ENCODE measurements at places on chromosomes 2 and 18.

DNA sequence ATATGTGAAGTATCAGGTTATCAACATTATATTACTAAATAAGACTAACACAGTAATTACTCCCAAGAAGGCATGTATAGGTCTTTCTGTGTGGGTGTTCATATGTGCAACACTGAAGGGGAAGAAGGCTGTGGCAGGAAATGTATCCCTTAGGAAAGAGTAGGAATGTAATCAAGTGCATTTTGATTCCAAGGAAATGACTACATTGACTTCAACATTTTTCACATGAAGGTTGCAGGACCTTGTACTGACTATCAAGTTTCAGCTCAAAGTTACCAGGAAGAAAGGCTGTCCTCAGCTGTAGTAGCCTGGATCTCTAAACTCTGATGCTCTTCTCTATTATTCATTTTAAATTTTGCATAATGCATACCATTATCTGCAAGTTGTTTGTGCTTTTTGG lies 680.8 kb downstream of the NYAP2 start:
- no peak for DNase-seq

- DNase-seq = no peak
Measured at GRCh38 chr18:79242246-79242645, 153.5 kb upstream of the NFATC1 start.

GRCh38 chr2:189609853-189610252 lies 29.3 kb upstream of the SLC40A1 start:
- no peak for DNase-seq

DNA sequence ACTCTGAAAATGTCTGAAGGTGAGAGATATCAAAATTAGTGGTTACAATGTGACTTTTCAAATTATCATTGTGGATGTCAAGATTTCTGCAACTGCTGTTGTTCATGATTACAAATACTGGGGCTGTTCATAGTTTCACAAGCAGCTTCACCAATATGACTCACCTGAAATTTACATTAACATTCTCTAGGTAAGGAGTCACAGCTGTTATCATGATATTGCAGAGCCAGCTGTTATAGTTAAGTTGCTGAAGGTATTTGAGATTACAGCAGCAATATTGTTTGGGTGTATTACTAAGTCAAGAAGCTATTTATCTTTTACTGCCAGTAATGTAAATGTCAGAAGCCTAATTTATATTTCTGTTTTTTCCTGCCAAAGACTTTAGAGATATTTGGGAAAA lies 140.0 kb downstream of the MC4R start:
- DNase-seq = no peak

DNA sequence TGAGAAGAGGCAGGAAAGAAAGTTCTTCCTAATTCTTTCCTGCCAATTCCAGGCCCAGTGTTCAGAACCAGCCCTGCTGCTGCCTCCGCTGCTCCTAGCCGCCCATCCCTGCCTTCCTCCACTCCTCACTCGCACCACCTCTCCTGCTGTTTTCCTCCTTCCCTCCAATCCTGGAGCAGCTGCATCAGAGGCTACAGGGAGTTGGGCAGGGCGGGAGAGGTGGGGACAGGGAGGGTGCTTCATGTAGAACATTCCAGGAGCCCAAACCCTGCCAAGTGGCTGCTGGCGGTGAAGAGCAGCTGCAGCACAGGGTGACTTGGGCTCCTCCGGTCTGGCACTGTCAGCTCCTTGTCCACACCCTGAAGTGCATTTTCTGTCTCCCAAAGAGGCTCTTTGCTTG lies 176.3 kb downstream of the TNS1 start:
- DNase-seq = no peak

All from brain pericyte (primary cell).